ENCODE measurements at places on chromosomes 7 and 10.

- DNase-seq: no peak
These were observed 26.1 kb downstream of the PRSS58 start for GRCh38 chr7:142231716-142232115.

- no peak for DNase-seq
These were observed 88.6 kb upstream of the PFKP start for GRCh38 chr10:2978574-2979273.

GRCh38 chr10:118349235-118349634, 7.1 kb upstream of the FAM204A start:
- DNase-seq: no peak

- DNase-seq: peak; percentile 50
These were observed 95.4 kb downstream of the ELMO1 start for GRCh38 chr7:37352974-37353948.

DNA sequence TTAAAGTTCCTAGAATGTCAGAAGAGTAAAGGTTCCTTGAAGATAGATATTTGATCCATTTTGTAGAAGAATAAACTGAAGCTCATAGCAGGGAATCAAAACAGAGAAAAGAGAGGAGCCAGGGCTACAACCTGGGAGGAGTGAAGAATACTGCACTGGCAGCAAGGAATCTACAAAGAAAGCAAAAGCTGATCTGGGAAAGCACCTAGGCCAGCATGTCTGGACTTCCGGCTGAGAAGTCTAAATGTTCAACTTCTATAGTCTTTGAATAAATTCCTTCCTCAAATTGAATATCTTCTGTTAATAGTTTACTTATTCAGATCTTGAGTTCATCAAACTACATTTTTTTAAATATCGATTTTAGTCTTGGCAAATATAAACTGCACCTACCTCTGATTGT, 78.2 kb downstream of the VPS41 start:
- no peak for DNase-seq

DNA sequence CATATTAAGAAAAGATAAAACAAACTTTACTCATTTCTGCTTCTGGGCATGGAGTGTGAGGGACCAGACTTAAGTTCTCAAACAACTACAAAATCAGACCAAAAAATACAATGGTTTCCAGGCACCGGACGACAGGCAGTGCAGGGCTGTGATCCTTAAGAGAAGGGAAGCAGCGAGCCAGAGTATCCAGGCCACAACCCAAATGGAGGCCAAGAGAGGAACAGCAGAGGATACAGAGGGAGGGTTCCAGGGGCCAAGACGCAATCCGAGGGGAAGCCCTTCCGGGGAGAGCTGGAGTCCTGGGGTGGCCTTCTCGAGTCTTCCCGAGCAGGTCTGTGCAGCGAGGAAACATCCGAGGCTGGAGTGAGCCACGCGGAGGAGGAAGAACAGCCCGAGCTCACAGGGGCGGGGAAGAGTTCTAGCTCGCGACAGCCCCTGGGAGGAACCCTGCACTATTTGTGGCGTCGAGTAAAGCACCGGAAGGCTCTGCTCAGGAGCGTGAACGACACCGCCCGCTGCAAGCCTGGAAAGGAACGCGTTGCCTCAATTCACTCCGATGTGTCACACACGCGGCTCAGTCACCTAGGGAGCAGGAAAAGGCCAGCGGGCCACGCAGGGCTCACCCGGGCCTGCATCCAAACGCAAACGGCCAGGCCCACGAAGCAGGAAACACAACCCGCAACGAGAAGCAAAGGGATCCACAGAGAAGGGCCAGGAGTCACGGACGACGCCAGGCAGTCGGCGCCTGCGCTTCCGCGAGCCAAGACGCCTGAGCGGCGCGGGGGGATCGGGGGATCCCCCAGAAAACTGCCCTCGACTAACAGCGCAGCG, 933 bp upstream of the RNF32 start:
- no peak for DNase-seq

DNA sequence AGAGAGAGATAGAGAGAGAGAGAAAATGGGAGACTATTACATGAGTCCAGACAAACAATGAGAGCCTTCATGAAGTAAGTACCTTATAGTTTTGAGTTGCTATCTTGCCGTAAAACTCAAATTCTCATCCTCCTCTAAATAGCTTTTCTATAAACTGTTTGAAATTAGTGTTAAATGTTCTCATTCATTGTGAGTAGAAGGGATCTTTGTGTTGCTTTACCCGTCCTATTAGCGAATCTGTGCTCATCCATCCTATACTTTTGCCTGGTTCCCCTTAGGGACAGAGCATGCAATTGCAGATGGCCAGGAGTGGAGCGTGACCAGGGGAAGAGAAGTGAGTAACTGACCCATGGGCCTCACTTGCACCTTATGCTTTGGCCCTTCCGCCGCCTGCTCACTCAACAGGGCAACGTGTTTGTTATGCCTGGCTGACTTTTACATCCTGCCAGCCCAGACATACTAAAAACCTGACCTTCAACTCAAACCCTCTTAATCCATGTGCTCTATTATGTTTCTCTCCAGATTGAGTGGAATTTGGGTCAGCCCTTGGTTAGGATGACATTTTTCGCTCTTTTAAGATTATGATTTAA, 244.2 kb upstream of the YAE1 start:
- DNase-seq: no peak

GRCh38 chr10:17454161-17455014, at the start of gene ST8SIA6:
Gene ST8SIA6 (minus strand): TSS chr10:17454595. CDS start chr10:17454255, 340 bp downstream.
- no peak for DNase-seq

DNA sequence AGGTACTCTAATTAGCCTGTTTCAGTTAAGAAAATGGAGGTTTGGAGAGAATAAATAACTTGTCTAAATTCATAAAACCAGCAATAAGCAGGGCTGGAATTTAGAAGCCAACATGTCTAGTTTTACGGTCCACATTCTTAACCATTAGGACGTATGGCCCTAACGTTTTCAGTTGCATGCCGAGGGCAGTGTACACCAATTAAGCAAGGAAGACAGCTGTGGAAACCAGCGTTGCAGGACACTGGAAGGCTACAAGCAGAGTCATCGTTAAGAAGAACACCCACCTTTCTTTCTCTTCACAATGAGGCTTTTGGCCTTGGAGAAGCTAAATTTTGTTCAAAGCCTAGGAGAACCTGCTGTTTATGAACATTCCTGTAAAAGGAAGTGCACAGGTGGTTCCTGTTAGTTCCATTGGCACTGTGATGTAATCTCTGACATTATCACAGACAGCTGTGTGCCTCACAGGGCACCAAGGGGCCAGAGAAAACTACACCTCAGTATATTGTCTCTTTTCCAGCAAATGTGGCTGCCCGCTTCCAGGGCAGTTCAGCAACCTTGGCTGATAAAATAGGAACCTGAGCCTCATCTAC, 21.0 kb downstream of the MPP7 start:
- DNase-seq: no peak

DNA sequence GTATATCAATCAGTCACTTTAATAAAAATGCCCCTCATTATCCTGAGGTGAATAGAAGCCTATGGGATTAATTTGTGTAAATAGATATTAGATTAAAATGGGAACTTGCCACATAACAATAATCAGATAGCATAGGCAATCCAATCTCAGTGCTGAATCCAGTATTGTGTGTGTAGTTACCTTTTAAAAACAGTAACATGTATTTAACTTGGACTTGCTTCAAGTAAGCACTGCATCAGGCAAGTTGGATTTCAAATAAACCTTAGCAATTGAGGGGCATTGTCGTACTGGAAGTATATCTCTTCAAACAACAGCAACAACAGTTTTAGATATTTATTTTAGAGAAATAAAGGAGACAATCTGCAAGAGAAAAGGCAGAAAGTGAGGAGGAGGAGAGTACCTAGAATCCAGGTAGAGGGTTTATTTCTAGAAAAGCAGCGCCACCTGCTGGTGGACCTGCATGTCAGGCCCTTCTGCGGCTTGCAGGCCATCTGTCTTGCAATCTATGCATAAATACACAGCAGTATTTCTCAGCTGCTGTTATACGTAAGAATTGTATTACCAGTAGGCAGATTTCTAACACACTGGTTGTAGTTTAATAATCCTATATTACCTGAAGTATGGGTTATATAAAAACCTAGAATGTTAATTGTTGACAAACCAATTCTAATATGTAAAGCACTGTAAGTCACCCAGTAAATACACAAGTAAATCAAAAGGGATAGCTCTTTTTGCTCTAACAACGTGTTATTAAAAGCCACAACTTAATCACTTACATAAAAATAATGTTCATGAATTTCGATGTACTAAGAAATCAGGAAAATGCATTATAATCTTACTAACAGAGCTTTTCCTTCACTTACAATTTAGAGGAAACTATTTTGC, 652.8 kb downstream of the KCNMA1 start:
- peak; percentile 30 for DNase-seq

DNA sequence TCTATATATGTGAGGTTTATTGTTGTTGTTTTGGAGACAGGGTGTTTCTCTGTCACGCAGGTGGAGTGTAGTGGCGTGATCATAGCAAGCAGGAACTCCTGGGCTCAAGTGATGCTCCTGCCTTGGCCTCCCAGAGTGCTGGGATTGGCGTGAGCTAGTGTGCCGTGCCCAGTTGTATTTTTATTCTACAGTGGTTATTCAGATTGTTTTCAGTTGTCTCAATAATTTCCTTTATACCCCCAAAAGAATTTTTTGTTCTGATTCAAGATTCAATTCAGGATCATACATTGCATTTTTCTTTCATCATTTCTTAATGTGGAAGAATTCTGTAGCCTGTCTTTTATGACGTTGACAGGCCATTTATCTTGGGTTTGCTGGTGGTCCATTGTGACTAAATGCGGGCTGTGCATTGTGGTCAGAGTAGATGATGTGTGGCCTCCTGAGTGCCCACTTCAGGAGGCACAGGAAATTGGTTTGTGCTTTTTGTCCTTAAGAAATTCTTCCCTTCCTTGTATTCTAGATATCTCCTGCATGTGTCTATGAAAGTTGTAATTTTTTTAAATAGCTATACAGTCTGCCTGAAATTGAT, 22.9 kb downstream of the RBM33 start:
- DNase-seq: no peak

DNA sequence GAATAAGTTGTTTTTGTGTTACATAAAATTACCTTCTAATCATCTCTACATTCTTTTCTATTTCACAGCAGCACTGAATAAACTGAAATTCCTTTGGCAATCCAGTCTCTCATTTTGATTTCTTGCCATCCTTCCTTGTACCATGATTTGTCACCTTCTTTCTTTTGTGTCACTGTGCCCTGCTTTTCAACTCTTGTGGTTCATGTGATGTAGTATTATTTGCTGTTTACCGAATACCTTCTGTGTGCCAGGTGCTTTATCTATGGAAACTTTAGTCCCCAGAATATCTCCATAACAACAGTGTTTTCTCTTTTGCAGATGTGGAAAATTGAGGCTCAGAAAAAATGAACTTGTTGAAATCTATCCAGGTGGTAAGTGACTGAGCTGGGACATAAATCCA, 220.3 kb downstream of the STK31 start:
- DNase-seq: no peak

DNA sequence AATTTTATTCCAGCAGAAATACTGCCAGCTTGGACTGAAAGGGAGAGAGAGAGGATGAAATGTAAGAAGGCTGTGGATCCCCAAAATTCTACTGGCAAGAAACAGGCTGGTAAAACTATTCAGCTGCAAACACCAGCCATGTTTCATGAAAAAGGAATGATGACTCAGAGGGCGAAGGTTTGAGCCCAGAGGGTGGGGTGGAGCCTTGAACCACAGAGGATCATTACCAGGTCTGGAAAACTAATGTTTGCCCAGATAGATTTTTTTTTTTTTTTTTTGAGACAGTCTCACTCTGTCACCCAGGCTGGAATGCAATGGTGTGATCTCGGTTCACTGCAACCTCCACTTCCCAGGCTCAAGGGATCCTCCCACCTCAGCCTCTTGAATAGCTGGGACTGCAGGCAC, 41.7 kb upstream of the NRF1 start:
- DNase-seq: no peak

GRCh38 chr10:32315424-32315823, 31.5 kb downstream of the EPC1 start:
- DNase-seq: no peak

DNA sequence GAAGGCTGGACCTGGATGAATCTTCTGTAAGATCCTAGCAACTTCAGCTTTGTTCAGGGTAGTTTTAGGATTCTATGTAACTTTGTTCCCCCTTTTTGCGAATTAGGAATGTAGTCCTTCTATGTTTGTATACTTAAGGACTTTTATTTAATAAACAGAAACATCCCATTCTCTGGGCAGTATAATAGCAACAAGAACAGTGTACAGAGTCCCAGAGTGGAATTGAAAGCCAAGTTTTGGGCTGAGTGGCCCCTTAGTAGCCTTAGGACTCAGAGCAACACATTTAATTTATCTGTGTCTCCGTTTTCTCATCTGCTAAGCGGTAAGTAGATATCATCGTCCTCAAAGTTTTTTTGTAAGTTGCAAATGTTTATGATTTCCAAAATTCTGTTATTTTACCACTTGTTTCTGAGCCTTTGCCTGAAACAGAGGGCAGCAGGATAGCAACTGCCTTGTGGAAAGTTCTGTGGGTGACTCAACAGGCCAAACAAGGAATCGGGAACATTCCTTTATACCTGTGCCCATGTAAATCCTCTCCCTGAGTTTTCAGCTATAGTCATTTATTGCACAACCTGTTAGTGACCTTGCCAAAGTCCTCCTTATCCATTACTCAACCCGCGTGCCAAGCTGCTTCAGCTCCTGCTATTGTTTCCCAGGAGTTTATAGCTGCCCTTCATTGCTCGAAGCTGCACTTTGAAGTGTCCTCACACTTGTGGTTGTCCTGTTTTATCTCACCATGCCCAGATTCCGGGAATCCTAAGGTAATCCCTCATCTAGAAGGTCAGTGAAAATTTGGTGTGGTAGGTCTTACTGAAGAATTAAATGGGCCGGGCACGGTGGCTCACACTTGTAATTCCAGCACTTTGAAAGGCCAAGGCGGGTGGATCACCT, 199.1 kb upstream of the AHR start:
- no peak for DNase-seq

DNA sequence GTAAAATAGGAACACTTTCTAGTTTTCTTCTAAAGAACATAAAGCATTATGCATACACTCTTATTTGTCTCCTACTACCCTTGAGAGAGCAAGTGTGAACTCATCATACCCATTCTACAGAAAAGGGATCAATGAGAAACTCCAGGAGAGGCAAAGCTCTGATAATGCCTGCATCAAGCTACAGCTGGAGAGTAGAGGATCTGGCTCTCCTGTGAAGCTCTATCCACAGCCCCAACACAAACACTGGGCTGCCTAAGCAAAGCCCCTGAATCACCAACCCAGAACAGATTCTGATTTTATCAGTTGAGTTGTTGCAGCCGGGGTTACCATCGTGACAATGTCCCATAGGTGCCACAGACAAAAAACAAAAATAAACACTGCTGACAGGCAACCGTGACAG, 74.9 kb downstream of the NUDCD3 start:
- DNase-seq: no peak

DNA sequence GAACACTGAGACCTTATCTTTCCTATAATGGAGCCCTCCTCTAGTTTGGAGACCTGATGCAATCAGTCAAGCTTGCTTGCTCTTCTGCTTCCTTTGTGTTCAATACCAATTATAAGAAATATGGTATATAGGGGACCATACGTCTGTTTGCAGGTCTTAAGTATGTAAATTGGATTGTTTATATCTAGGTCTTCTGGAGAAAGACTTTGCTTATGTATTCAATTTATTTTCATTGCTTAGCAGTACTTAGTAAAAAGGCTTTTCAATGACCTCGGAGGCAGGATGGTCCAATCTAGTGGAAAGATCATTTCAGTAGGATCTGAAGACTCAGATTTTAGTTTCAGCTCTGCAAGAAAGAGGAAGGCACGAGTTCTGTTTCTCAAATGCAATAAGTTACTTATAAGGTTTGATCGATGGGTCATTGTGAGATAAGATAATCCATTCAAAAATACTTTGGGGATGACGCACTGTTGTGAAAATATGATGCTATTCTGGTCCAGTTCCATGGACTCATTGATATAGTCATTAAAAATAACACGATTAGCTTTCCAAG, 571.6 kb downstream of the SH2D4B start:
- no peak for DNase-seq

Measured in stimulated activated CD4-positive, alpha-beta T cell treated with anti-CD3 and anti-CD28 coated beads, TNF-alpha, amount 100 ng/mL, for 1 hour (primary cell).